ENCODE measurements at places on chromosomes 5 and 9.
A peak's percentile ranks its signal among the peaks of the same experiment; 100 is the strongest.

GRCh38 chr5:180665682-180666404 is 16.4 kb upstream of the FLT4 start:
- DNase-seq = no peak

DNA sequence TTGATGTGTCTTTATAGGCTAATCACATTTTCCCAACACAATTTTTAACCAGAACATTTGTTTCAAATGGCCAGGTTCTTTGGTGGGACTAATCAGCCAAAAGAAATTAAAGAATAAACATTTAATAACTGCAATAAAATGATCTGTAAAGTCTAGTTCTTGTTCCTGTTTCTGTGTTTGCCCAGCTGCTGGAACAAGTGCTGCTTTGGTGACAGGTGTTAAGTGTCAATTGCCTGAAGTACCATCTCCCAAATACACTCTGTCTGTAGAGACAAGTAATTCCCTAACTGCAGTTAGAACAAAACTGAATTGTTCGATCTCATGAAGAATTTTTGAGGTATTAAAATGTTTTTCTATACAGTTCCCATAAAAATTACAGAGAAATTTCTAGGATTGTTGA is 402.3 kb upstream of the CHD1 start:
- DNase-seq = no peak

- DNase-seq = no peak
These were observed 628 bp downstream of the SYNPO start for GRCh38 chr5:150641006-150641570.

GRCh38 chr5:124889850-124890249 is 143.4 kb upstream of the ZNF608 start:
- DNase-seq = no peak

- DNase-seq = no peak
These were observed 24.4 kb downstream of the WDR36 start for GRCh38 chr5:111116550-111116949.

DNA sequence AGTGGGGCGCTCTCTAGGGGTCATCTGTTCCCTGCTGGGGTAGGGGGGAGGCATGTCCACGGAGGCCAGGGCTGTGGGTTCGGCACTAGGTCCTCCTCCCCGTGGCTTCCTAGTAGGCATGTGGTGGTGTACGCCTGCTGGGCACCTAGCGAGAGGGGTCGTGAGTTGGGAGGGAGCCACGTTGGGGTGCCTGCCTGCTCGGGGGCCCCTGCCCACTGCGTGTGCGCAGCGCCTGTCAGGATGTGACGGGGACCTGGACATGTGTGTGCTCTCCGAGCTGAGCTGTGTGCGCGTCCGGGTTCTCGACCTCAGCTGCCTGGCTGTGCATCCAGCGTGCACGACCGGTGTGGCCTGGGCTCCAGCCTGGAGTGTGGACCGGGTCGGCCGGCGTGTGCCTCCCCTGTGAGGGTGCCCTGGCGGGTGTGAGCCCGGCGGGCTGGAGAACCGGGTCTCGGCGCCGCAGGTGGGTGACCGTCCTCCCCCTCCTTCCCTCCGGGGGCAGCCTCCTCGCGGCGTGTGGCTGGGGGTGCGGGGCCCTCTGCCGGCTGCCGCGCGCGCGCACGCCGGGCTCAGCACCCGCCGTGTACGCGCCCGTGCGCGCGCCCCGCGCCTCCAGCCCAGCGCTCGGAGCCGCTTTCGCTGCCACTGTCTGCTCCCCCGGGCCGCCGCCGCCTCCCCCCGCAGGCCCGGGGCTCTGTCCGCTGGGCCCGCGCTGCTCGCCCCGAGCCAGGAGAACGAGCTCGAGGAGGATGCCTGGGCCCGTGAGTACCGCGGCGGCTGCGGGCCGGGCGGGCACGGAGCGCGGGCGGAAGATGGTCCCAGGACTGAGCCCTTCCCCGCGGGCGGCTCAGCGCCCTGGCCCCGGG is at the start of gene PRR7:
Gene PRR7, plus strand, starts transcription at position 615 of the 866 bp plus-strand sequence. CDS start 8,254 bp downstream, outside the sequence.
- DNase-seq = peak; percentile 18

Measured in fibroblast of skin of left biceps (primary cell).